Cortex of kidney (tissue), 1 donor: ENCODE measurements at places on chromosomes 2 and 18.

DNA sequence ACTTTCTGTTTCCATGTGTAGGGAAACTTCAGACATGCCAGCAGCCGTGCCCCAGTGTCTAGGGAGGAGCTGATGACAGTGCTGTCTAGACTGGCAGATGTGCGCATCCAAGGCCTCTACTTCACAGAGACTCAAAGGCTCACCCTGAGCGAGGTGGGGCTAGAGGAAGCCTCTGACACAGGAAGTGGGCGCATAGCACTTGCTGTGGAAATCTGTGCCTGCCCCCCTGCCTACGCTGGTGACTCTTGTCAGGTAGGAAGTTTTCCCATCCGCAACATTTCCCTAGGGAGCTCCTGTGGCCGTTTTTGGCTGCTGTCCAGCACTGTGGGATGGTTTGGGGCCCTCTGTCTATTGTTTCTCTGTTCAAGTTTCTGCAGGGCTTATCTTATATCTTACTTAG is 143.1 kb upstream of the TTC39C start:
- no peak for DNase-seq

DNA sequence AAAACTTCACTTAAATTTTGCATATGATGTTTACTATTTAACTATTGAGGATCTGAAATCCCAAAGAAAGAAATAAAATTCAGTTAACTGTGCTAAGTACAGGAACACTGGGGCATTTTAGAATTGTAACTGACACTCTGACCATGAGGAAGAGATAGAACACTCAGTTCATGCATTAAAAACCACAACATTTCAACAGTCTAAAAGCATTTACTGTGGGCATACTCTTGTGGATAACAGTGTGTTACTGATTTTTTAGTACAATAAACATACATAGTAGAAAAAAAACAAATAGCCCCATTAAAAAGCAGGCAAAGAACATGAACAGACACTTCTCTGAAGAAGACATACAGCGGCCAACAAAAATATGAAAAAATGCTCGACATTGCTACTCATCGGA is 1122.7 kb upstream of the PIK3C3 start:
- no peak for DNase-seq

DNA sequence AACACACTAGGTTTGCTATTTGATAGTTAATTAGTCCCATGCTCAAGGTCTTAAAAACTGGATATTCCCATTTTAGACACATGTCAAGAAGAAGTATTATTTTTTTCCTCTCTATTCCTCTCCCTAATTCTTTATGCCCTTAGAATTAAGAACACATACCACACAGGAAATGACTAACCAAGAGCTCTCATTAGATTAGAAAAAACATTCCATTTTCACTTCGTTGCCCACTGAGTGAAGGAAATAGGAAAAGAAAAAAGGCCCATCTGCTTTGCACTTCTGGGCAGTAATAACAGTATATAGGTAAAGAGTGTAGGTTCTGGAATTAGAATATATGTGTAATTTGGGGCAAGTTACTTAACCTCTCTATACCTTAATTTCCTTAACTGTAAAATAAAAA is 26.9 kb downstream of the ACADL start:
- DNase-seq, result no peak

GRCh38 chr2:241033994-241034393 is 35.6 kb downstream of the SNED1 start:
- no peak for DNase-seq

- DNase-seq, result no peak
These were observed 442.1 kb upstream of the MEX3C start for GRCh38 chr18:51639541-51639940.

DNA sequence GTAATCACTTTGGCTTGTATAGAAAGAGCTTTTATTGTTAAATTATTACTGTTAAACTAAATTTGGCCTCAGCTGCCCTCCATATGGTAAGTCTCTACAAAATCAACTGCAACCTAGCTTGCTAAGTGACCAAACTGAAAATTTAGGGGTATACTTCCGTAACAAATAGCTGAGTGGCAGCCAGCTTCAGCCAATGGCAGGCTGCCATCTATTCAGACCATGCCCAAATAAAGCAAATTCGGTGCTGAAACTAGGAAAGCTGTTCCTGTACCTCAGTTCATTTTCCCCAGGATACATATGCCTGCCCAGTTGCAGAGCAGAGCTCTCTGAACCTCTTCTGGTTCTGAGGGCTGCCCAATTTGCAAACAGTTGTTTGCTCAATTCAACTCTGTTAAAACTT is 94.8 kb downstream of the EML6 start:
- no peak for DNase-seq

GRCh38 chr2:53103679-53104078 is 663.9 kb upstream of the CHAC2 start:
- no peak for DNase-seq

GRCh38 chr18:23661735-23662308 is 889 bp downstream of the ANKRD29 start:
- DNase-seq, result no peak

- no peak for DNase-seq
These were observed 32.6 kb downstream of the FBXO15 start for GRCh38 chr18:74115046-74115445.

DNA sequence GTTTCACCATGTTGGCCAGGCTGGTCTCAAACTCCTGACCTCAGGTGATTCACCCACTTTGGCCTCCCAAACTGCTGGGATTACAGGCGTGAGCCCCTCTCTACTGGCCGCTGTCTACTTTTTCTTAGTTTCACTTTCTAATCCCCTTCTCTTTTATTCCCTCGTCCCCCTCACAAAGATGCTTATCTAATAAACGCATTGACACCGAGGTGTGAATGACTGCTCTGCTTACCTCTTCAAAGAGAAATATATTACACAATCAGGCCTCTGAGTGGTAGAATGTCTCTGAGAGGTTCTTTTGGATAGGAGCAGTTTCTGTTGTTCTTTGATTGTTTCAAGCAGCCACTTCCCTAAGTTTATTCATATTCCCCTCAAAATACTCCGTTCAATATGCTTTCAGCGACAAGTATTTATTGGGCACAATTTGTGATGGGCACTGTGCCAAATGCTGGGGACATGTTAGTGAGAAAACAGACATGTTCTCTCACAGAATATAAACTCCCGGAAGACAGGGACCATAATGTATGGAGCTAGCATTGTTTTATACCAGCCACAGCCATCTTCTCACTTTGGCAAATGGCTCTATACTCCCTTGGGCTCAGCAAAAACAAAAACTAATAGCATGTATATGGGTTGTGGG is 34.7 kb upstream of the RAPH1 start:
- no peak for DNase-seq
